ENCODE measurements at places on chromosomes 16 and 17.

GRCh38 chr16:27394516-27394915, 7.5 kb upstream of the IL21R start:
- DNase-seq = no peak

DNA sequence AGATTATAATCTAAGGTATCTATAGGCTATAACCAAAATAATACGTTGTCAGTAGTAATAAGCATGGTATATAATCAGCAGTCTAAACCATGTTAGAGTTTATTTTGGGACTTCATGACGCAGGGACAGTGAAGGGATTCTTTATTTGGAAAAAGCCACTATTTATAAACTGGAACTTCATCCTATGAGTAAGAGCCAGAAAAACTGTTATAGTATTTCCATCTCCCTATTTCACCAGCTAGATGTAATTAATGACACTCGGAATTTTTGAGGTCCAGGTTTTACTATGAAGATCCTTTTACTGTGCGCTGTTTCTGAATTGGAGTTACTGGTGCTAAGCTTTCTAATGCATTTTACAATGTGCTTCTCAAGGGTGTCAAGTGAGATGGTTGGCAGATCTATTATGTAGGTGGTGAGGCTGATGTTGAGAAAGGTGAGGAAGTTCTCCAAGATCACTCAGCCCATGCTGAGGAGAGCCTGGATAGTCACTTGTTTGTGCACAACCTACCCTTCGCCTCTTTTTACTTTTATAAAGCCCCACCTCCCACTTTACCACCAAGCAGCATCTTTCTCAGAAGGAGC, 149.3 kb downstream of the MSI2 start:
- no peak for DNase-seq

DNA sequence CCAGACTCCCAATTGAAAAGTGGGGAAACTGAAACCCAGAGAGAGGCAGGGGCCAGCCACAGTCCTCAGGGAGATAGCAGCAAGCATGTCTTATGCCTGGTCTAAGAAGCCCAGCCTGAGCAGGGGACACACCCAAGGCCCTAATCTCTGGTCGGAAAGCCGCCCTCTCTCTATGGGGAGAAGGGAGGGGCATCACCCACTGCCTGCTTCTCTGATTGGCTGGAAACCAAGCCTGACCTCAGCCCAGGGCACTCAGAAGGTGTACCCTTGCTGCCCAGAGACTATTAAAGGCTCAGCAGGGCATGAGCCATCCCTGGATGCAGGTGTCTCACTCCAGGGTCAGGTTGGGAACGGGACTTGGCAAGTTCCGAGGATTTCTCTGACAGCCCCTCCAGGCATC, 5.7 kb upstream of the KRT13 start:
- no peak for DNase-seq

GRCh38 chr17:42362245-42362961, 25.8 kb downstream of the STAT3 start:
- DNase-seq = no peak

- no peak for DNase-seq
Observed at GRCh38 chr17:72743037-72743467, 349.4 kb downstream of the SLC39A11 start.

- no peak for DNase-seq
Observed at GRCh38 chr16:77775911-77776909, 12.2 kb upstream of the VAT1L start.

DNA sequence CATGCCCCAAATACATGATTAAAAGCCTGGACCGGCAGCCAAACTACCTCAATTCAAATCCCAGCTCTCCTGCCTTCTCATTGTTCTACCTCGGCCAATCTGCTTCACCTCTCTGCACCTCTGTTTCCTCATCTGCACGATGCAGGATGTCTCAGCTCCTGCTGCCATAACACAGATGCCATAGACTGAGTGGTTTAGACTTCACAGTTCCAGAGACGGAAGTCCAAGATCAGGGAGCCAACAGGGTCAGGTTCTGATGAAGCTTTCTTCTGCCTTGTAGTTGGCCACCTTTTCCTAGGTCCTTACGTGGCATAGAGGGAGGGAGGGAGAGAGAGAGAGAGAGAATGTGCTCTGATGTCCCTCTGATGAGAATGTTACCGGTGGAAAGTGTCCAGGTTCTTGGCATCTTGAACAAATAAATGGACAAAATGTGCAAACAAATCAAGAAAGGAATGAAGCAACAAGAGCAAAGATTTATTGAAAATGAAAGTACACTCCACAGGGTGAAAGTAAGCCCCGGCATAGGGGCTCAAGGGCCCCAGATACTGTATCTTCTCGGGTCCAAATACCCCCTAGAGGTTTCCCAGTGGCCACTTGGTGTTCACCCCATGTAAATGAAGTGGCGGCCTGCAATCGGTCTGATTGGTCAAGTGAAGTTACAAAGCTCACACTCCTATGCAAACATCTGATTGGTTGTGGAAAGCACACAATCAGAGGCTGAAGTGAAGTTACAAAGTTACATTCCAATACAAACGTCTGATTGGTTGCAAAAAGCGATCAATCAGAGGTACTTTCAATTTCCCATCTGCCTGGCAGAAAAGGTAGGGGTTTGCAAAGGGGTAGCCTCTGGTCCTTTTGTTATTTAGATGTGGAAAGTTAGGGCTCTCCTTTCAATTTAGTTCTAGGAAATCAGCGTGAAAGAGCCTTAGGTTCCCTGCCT, 43.3 kb upstream of the ZCCHC14 start:
- DNase-seq = no peak

GRCh38 chr17:38417210-38417951, 10.9 kb upstream of the ARHGAP23 start:
- DNase-seq = no peak

- DNase-seq = no peak
Observed at GRCh38 chr16:26053889-26054288, 362.1 kb downstream of the HS3ST4 start.

- DNase-seq = no peak
Observed at GRCh38 chr16:58670177-58670576, 14.4 kb downstream of the SLC38A7 start.

DNA sequence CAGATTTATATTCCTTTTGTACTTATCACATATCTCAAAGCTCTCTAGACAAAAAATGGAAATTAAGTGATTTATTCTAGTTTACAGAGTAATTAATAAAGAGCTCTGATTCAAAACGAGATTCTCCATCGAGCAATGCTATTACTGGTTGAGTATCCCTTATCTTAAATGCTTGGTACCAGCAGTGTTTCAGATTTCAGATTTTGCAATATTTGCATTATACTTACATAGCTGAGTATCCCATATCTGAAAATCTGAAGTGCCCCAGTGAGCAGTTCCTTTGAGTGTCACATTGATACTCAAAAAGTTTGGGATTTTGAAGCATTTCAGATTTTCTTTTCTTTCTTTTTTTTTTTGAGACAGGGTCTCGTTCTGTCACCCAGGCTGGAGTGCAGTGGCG, 57.4 kb upstream of the STAC2 start:
- DNase-seq = no peak

DNA sequence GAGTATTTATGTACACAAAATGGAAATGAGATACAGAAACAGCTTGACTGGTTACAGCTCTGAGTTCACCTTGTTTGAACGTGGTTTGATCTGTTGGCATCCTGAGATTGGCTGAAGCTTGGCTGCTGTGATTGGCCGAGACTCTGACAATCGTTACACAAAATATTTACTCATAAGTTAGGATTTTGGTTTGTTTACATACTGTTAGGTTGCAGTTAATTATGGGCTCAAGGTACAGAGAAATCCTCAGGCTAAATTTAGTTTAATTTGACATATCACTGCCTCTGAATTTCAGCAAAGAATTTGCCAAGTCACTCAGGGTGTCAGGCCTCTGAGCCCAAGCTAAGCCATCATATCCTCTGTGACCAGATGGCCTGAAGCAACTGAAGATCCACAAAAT, 227.3 kb downstream of the COPRS start:
- DNase-seq = no peak

- DNase-seq = no peak
Observed at GRCh38 chr17:39304188-39304587, 78.4 kb upstream of the STAC2 start.

DNA sequence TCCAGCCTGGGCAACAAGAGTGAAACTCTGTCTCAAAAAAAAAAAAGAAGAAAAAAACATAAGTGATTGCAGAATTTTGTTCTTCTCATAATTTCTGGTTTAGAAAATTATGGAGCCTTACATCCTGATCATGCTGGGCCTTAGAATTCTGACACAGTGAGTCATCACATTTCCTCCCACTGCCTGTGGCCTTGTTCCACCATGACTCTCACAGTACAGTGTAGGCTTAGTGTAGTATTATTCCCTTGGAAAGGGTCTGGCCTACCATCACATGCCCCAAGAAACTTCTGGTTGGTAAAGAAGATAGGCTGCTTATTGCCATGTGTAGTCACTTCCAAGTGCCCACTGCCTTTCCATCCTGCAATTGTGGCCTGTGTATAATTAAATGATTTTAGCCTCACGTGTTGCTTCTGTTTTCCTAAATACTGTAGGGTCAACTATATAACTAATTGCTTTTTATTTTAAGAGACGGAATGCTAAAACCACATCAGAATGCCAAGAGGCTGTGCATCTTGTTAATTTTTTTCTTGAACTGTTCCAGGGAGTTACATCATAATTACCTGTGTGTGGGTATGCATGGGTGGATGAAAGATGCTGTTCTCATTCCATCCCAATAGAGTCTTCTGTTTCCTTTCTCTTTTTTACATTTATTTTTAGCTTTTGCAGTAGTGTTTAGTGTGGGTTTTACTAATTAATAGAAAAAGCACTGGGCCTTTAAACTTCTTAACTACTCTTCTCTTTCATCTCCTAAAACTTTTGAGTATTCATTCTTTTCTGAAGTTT, 25.9 kb downstream of the OGFOD1 start:
- no peak for DNase-seq

Data from stimulated activated CD8-positive, alpha-beta memory T cell treated with anti-CD3 and anti-CD28 coated beads, Interleukin-7, amount 100 ng/mL, for 1 hour (primary cell).